Right hindlimb (tissue), 1 donor: ENCODE measurements at places on chromosomes 3 and 15.

GRCh38 chr3:151265866-151266265, 12.5 kb downstream of the P2RY14 start:
- peak; percentile 37 for DNase-seq

GRCh38 chr3:72829701-72830100, 18.5 kb downstream of the SHQ1 start:
- no peak for DNase-seq

DNA sequence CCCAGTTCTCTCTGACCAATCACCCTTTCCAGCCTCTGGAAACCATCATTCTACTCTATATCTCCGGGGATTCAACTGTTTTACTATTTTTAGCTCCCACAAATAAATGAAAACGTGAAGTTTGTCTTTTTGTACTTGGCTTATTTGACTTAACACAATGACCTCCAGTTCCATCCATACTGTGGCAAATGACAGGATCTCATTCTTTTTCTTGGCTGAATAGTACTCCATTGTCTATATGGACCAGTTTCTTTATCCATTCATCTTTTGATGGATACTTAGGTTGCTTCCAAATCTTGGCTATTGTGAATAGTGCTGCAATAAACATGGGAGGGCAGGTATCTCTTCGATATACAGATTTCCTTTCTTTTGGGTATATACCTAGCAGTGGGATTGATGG, 34.1 kb downstream of the NRROS start:
- no peak for DNase-seq

- DNase-seq = no peak
Observed at GRCh38 chr3:50627407-50628051, 10.6 kb downstream of the MAPKAPK3 start.

- DNase-seq = no peak
Observed at GRCh38 chr3:109696932-109697331, 359.6 kb upstream of the DPPA4 start.

DNA sequence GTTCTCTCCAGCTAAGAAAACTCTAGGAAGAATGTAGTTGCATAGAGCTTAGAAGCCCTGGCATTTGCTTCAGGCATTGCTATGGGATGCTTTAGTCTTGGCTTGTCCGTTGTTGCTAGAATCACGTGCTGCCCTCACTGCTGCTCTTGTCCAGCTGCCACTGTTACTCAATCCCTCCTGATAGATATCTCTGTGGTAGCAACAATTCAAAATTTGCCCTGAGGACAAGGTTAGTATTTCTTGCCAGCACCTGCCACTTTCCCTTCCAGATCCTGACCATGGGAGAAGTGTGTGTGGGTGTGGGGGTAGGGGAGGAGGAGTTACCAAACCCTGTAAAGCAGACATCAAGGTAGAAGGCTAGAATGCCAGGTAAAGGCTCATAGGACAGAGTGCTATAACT, 113.8 kb downstream of the PPM1L start:
- DNase-seq = peak; percentile 59

GRCh38 chr3:188266562-188267274, 112.8 kb downstream of the LPP start:
- DNase-seq = no peak

- DNase-seq = no peak
Observed at GRCh38 chr3:172135185-172135584, 95.8 kb downstream of the FNDC3B start.

- no peak for DNase-seq
Observed at GRCh38 chr15:60760646-60761504, 281.9 kb upstream of the ICE2 start.

GRCh38 chr15:80530737-80531365, 126.7 kb downstream of the ARNT2 start:
- DNase-seq = no peak

DNA sequence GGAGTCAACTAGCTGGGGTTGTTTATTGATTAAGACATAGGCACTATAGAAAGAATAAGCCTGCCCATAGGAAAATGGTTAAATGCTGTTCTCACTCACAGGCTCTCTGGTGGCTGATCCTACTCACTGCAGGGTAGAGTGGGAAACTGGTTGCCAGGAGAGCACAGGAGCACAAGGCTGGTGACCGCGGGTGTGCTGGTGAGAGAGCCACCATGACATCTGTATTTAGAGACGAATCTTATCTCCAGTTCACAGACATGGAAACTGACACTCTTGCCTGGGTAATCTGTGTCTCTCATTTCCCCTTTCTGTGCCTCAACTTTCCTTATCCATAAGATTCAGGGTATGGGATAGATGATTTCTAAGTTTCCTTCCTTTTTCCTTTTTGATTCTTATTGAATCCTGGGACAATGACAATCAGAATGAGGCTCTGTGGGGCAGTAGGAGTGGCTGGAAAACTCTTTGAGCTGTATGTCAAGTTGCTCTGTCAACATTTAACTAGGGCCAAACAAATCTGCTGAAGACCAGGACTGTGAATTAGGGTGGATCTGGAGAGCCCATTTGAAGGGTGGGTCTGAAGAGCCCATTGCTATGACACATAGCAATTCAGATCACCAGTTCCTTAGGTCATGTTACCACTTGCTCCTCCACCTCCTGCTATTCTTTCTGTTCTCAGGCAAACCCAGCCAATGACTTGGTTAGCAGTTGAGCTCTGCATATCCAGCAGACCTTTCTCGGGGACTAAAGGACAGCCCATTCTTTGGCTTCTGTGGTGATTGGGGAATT, 286.1 kb upstream of the TBL1XR1 start:
- no peak for DNase-seq

GRCh38 chr3:197001972-197002700, 27.5 kb downstream of the MELTF start:
- peak; percentile 53 for DNase-seq

DNA sequence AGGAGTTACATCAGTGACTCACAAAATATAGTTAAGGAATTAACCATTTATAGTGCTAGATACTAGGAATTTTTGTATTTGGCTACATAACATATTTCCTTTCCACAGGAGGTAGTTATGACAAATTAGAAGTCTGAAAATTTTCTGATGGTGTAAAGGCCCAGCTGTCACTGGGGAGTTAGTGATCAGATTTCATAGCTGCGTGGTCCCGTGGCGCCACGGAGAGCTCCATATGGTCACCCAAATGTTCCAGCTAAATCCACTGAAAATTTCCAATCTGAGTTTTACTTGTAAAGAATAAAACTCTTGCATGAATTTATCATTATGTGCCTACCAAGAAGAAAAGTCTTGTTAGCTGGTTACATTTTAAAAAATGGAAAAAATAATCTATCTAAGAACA, 368.9 kb upstream of the PLSCR5 start:
- DNase-seq = no peak

DNA sequence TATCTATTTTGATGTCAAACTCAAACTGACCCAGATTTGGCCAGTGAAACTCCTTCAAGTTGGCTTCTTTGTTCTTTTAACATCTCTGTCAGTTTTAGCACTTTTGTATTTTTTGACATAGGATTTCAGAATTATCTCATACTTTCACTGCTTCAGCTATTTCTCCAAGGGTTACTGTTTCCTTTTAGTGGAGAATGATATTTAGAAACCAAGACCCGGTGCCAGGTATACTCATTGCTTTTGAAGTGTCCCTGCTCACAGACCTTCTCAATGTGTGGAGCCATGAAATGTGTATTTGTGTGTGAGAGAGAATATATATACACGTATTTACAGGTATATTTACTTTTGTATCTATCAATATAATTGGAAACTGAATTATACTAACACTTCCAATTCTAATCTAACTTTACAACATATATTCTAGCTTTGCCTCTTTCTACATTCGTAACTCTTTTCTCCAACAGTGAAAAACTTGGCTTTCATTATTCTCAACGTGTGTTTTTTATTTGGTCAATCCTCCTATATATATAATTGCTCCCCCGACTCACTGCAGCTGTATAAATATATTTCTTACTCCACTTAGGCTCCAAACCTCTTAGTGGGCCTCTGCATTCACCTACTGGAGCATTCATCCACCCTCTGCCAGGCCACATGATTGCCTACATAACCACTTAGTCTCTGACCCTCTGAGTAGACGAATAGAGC, 54.0 kb downstream of the OTOL1 start:
- peak; percentile 21 for DNase-seq

DNA sequence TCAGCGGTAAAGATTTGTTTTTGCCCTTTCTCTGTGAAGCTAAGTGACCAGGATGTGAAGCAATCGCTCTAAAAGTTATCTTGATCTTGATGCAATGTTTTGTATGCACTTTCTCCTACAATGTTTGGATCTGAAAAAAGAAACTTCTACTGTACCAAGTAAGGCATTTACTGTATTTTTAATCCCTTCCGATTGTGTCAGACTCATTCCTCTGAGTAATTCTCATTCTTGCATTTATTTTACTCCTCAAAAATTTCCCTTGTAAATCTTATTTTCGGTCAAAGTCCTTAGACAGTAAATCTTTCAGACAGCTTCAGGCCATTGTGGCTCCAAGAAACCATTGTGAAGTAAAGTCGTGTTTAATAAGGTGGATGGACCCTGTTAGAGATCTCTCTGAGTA, 141.9 kb downstream of the TP63 start:
- no peak for DNase-seq

GRCh38 chr15:89399238-89400115, 64.9 kb upstream of the POLG start:
- DNase-seq = no peak

GRCh38 chr3:152943645-152944044, 108.7 kb downstream of the P2RY1 start:
- no peak for DNase-seq

DNA sequence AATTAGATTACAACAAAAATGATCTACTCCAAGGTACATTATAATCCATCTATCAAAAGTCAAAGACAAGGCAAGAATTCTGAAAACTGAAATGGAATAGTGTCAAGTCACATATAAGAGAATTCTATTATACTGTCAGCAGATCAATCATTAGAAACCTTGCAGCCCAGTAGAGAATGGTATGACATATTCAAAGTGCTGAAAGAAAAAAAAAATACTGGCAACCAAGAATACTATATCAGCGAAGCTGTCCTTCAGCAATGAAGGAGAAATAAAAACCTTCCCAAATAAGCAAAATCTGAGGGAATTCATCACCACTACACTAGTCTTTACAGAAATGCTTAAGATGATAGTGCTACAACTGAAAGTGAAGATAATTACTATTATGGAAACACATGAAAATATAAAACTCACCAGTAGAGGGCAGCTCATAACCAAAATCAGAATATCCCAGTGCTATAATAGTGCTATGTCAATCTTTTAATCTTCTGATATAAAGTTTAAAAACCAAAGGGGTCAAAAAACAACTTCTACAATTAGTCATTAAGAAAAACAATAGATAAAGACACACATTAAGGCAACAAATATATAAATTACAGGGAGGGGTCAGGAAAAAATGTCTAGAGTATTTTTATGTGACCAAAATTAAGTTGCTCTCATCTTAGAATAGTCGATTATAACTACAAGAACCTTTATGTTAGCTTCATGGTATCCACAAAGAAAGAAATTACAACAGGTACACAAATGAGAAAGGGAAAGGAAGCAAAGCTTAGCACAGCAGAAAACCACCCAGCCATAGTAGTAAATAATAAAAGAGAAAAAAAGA, 190.7 kb upstream of the CNTN6 start:
- no peak for DNase-seq

- no peak for DNase-seq
Observed at GRCh38 chr3:77328690-77329089, 288.8 kb downstream of the ROBO2 start.

DNA sequence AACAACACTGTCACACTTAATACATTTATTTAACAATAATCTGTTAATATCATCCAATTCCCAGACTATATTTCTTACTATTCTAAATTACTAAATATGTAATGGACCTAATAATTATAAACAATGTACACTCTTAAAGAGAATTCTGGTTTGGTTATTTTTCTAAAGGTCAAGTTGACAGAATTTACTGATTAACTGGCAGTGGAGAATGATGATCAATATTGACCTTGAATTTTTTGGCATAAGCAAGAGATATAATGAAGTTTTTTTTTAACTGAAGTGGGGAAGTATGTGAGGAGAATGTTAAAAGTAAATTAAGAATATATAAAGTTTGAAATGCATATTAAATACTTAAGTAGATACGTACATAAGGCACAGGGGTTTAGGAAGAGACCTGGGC, 33.8 kb downstream of the BCHE start:
- no peak for DNase-seq

DNA sequence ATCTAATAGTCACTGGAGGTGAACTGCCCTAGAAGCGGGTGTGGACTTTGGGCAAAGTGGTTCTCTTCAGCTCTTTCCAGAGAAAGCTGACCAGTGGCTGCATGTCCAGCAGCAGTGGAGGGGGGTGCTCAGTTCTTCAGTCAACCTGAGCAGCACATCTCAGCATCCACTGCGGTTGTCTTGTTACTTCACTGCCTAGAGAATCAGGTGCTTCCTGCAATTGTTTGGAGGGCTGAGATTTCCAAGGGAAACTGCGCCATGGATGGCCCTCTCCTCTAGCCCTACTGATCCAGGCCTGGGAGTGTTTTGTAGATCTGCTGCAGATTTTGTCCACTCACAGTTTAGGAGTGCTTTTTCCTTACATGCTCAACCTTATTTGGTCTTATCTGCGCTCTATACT, 65.6 kb upstream of the CFAP161 start:
- DNase-seq = no peak

DNA sequence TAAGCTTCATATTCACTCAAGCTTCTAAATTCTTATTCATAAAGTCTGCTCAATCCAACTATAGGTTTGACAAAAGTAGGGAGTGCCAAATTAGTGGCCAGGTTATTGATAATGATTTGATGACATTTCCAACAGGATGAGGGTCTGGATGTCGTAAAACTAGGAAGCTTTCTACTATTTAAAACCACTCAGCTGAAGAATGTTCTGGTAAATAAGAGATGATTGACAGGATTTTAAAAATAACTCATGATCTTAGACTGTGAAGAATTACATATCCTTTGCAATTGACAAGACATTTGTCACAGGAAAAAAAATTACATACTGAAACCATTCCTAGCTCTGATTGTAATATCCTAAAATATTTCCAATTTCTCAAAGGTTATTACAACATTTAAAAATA, 15.4 kb upstream of the TRIM59 start:
- DNase-seq = no peak

DNA sequence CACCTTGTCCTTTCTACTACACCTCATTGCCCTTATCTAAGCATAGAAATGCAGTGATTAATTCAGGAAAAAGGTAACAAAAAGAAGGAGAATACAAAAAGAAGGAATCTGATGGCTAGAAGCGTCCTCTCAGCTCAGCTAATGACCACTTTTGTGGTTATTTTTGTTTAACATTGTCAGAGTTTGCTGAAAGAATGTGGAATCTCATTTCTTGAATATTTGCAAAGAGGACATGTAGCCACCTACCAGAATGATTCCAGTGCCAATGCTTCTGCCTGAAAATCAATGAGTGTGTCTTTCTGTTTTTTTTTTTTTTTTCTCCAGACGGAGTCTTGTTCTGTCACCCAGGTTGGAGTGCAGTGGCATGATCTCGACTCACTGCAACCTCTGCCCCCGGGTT, 24.5 kb downstream of the NANOGP8 start:
- DNase-seq = no peak

DNA sequence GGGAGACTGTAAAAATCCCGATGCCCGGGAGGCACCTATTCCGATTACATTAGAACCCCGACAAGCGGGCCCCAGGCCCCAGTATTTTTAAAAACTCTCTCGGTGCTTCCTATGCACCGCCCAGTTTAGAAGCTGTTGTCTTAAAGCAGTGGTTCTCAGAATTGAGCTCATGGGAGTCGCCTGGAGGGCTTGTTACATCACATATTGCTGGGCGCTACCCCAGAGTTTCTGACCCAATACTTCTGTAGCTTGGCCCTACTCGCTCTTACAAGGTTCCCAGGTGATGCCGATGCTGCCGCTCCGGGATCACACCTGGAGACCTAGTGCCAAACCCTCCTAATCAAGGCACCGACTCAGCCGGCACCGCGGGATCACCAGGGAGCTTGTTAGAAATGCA, 35.2 kb downstream of the CPN2 start:
- DNase-seq = no peak

GRCh38 chr3:122272879-122273278, 52.2 kb upstream of the CSTA start:
- DNase-seq = no peak
